Fibroblast of skin of left quadriceps (primary cell): ENCODE measurements at places on chromosomes 12 and 14.
A peak's percentile ranks its signal among the peaks of the same experiment; 100 is the strongest.

DNA sequence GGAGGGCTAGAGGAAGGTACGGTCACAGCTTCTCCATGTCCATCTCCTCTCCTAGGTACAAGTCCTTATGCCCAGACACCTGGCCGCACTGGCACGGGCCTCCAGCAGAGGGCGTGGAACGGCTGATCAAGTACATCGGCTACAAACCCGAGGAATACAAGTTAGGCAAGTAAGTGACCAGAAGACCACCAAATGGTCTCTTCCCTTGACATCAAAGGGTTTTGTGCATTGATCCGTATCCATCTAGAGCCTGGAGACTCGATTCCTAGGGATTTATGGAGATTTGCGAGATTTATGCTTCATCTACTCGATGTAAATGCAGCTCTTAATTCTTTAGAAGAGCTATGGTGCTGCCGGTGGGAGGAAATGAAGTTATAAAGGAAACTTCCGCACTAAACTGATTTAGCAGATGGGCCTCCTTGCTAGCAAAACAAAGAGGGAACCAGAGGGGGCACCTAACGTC, 44.2 kb downstream of the KCTD10 start:
- peak; percentile 51 for DNase-seq

DNA sequence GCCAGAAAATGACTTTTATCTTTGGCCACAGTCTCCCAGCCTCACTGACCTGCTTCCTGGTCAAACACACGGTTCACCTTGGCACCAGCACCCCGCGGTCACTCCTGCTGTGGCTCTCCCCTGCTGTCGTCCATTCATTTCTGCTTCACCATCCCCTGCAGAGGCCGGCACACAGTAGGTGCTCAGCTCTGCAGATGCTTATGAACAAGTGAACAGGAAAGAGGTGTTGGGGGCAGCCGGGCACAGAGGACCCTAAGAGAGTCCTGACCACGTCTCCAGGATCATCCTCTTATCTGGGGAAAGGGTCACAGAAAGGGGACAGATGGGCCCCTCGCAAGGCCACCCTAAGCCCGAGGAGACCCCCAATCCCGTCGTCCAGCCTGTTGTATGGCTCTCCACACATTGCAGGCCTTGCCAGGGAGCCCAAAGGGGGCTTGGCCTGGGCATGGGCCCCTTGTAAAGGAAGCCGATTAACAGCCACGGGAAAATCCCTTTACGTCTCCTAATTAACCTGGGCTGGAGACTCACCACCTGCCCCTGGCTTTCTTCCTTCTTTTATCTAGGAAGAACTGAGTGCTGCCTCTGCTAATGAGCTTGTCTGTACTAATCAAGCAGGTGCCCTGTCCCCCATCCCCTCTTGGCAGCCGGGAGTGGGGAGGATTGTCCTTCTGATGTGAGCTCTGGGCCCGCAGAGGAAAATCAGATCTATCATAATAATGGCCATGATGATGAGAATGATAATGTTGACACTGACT, 119.2 kb downstream of the AACS start:
- DNase-seq, result no peak

DNA sequence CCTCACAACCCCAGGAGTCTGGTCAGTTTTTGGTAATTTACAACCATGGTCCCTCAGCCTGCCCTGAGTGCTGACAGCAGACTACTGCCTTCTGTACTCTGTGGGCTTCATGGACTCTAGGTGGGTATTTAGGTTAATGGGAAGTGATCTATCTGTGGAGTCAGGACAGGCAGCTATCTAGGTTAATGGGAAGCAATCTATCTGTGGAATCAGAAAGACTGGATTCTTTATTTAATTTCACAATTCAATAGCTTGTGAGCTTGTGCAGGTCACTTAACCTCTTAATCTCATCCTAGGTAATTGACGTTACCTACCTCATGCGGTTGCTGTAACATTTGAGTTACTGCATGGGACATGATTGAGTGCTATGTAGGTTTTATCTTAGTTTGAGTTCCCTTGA, 777.5 kb downstream of the NRXN3 start:
- no peak for DNase-seq

- DNase-seq, result no peak
These were observed 706.9 kb upstream of the STXBP6 start for GRCh38 chr14:25756876-25757275.

GRCh38 chr12:77384941-77385340, 319.6 kb upstream of the E2F7 start:
- DNase-seq, result no peak
